ENCODE measurements at places on chromosomes 1 and 21.

DNA sequence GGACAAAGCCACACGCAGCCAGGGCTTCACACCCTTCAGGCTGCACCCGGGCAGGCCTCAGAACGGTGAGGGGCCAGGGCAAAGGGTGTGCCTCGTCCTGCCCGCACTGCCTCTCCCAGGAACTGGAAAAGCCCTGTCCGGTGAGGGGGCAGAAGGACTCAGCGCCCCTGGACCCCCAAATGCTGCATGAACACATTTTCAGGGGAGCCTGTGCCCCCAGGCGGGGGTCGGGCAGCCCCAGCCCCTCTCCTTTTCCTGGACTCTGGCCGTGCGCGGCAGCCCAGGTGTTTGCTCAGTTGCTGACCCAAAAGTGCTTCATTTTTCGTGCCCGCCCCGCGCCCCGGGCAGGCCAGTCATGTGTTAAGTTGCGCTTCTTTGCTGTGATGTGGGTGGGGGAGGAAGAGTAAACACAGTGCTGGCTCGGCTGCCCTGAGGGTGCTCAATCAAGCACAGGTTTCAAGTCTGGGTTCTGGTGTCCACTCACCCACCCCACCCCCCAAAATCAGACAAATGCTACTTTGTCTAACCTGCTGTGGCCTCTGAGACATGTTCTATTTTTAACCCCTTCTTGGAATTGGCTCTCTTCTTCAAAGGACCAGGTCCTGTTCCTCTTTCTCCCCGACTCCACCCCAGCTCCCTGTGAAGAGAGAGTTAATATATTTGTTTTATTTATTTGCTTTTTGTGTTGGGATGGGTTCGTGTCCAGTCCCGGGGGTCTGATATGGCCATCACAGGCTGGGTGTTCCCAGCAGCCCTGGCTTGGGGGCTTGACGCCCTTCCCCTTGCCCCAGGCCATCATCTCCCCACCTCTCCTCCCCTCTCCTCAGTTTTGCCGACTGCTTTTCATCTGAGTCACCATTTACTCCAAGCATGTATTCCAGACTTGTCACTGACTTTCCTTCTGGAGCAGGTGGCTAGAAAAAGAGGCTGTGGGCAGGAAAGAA is 8.1 kb downstream of the PSRC1 start:
- DNase-seq = peak; percentile 71

GRCh38 chr1:41200728-41201127 is 41.4 kb downstream of the SCMH1 start:
- no peak for DNase-seq

GRCh38 chr1:95974586-95974985 is 740.6 kb downstream of the RWDD3 start:
- DNase-seq = no peak

DNA sequence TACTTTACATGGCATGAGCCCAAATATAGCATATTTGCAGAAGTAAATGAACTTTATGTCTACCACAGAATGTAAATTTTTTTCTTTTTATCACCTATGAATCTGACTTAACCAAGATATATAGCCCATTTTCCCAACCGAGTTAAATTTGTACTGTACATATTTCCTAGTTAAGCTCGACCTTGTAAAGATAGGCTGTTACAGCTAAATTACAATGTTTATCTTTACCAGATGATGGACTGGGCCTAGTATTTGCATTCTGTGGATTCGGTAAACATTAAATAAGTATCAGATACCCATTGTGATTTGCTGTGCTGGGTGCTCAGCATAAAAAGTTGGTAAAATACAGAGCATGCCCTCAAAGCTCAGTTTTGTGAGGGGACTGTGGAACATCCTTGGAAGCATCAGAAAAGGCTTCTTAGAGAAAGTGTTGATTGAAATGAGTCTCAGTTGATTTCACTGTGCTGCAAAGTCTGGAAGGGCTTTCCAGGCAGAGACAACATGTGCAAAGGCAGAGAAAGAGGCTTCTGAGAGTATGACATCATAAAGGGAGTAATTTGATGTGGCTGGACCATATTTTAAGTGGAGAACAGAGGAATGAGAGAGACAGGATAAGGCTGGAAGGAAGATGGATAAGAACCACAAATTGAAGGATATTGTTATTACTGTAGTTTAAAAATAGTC is 27.4 kb downstream of the MORC3 start:
- no peak for DNase-seq

GRCh38 chr1:10173582-10173981 is 36.8 kb upstream of the KIF1B start:
- no peak for DNase-seq

DNA sequence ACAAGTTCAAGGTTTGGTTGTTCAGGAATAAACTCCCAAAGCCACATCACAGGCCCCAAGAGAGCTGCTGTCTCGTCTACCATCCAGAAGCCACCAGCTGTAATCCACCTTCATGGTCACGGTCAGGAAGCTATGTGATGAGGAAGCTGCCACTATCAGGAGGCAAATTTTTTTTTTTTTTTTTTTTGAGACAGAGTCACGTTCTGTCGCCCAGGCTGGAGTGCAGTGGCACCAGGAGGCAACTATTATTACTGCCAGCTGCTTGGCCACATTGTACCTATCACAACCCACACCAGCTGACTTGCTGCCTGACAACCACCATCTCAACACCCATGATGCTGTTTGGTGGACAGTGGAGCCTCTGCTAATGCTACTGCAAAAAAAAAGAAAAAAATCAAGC is 124.1 kb downstream of the OMA1 start:
- DNase-seq = no peak

GRCh38 chr1:194600716-194601115 is 1414.3 kb upstream of the B3GALT2 start:
- no peak for DNase-seq

GRCh38 chr1:109610609-109611307 is 8.7 kb downstream of the GNAT2 start:
- no peak for DNase-seq

DNA sequence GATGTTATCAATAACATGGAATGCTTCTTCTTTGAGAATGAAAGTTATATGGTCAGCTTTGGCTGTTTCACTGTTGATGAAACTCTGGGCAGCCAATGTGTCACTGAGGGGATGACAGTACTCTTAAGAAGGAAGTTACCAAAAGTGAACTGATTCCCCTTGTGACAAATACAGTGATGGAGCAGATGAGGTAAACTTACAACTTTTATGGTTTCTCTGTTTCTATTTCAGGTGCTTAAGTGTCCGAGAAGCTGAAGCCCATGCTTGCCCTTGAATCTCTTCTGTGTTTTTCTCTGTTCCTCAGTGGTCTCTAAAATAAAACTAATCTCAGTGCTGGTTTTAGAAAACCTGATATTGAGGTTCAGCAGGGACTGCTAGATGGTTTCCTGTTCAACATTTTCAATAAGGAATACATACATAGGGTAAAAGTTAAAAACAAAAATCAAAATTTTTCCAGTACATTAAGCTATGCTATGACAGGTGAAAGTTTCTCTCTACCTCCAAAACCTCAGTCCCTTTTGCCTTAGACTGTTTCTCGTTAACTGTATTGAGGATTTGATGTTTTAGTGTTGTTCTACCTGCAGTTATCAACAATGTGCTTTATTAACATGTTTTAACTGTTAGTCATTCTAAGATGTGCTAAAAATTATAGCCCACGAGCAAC is 454.4 kb upstream of the ADGRL4 start:
- no peak for DNase-seq

- DNase-seq = no peak
These were observed 37.7 kb upstream of the IPO9 start for GRCh38 chr1:201791051-201791778.

DNA sequence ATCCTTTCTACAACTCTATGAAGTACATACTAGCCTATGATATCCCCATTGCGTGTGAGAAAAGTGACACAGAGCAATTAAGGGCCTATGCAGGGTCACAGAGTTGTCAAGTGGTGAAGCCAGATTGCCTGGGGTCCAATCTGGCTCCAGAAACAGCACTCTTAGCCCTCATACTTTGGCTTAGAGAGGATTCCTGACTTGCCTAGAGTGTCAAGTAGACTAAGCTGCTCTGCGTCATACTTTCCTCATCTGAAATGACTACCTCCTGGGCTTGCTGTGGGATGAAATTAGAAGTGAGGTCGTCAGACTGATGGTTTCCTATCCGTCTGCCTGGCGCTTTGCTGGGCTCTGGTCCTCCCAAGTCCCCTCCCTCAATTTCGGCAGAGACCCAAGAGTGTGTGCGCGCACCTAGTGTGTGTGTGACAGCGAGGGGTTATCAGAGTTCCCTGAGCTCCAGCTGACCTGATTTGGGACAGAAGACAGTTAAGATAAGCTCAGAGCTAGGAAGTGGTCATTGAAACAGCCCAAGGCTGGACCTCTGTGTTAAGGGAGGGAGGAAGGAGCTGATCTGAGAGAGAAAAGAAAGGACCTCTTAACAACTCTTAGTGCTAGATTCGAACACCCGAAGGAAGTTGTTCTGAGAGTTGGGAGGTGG is 5.4 kb upstream of the NUAK2 start:
- no peak for DNase-seq

- DNase-seq = no peak
These were observed 83.9 kb downstream of the PAX7 start for GRCh38 chr1:18714404-18715175.

GRCh38 chr1:115949156-115949555 is 27.2 kb upstream of the SLC22A15 start:
- no peak for DNase-seq

Data from LoVo (cell line).